ENCODE measurements at places on chromosomes 2 and 18. TPM values are rescaled to one million over a fixed set of nuclear protein-coding genes. Genes with fewer than 3 reads are reported as not detected.

Gene ERFE
- 0.82 TPM for total RNA-seq

Gene PLA2R1
- 1.6 TPM for total RNA-seq

Gene B3GNT7
- 0.82 TPM for total RNA-seq

Gene TAF4B
- total RNA-seq = 2.0 TPM

Gene DGKD
- total RNA-seq = 46.5 TPM

Gene UGT1A10
- total RNA-seq = not detected

Gene RNF125
- total RNA-seq = 2.0 TPM

Gene CRYGD
- 2.4 TPM for total RNA-seq

Gene PTPRM
- total RNA-seq = 102 TPM

Gene TDRD15
- under 0.01 TPM for total RNA-seq

Gene RESP18
- 0.82 TPM for total RNA-seq

Gene STAMBP
- 14.3 TPM for total RNA-seq

Gene LAPTM4A
- total RNA-seq = 92.9 TPM

Gene SCTR
- 0.82 TPM for total RNA-seq

DNA sequence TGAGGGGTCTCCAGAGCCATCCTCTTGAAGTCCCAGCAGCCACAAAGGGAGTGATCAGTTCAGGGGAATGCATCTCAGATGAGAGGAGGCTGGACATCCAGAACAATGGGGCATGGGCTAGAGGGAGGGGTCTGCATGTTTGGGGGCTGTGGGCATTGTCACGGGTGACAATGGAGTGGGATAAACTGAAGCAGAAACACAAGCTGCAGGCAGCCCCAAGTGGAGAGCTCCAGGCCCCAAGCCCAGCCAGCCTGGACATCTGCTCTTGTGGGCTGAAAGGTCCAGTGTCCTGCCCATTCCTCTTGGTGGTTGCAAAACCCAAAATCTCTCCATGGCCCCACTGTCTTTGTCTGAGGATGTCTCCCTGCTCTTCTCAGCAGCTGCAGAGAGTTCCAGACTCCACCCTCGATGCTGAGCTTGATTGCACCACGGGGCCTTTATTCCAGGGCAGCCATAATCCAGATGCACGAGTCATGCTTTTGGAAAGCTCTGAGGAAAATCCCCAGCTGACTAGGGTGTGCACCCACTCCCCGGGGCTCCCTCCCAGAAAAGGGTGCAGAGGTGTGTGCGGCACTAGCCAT lies 149.4 kb downstream of the TNS1 start:
- DNase-seq = peak; percentile 36

DNA sequence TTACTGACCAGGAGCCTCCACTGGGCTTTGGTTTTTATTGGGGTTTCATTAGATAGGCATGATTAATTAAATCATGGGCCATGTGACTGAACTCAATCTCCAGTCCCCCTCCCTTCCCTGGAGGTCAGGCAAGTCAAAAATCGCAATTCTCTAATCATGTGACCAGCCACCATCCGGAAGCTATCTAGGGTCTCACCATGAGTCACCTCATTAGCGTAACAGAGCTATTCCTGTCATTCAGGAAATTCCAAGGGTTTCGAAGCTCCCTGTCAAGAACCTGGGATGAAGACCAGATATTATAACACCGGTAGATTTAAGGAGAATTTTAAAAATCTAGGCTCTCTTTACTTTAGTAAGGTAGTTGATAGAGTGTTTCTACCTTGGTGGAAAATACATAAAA lies 180.3 kb upstream of the TCF4 start:
- no peak for DNase-seq

DNA sequence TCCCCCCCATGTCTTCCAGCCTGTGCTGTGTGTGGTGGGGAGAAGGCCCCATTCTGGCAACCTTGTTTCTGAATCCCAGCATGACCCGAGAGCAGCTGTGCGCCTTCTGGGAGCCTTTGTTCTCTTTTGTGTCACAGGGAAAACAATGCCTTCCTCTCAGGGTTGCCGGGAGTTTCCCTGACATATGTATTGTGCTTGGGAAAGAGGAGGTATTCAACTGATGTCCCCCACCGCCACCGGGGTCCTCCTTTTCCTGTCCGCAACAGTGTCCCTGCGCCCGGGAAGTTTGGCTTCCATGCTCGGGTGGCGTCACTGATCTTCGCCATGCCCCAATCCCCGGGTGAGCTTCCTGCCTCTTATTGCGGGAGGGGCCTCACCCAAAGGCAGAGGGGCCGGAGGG lies 77.5 kb upstream of the ASB18 start:
- peak; percentile 59 for DNase-seq

DNA sequence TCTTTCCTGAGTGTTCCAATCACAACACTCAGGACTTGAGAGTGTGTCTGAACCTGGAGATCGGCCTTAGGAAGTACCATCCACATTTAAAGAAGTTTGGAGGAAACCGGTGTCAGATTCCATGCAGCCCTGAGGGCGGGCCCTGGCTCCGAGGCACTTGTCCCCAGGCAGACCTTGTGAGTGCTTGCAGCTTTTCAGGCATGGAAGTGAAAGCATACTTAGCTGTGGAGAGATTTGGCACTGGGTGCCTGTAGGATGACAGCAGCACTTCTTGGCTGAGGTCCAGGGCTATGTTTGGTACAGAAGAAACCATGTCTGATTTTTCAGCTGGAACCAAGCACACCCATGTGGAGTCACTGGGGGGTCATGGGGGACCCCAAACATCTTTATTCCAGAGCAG lies 230.8 kb downstream of the SEPTIN10 start:
- DNase-seq = peak; percentile 45

DNA sequence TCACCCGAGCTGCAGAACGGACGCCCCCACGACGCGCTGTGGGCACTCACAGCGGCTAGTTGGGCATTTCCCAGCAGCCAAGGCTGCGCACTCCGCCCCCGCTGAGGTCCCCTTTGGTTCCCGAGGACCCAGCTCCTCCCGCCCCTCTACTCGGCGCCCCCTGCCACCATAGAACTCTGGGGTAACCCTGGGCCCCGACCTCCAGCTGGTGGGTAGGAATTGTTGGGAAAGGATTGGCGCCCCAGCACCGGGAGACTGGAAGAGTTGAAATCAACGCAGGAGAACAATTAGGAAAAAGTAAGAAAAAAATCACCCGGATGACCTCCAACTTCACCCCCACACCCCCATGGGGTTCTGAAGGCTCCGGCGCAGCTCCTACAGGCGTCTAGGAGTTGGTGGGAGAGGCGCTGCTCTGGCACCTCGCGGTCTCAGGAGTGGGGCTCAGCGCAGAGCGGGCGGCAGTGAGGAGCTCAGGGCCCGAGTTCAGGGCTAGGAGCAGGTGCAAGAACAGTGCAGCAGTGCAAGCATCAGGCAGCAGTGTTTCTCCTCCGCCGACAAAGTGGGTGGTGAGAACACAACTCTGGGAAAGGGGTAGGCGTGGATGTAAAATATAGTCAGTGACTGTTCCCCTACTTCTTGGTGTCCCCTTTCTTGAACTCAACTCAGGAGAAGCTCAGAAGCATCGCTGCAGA lies 14.0 kb downstream of the POU3F3 start:
- DNase-seq = no peak

DNA sequence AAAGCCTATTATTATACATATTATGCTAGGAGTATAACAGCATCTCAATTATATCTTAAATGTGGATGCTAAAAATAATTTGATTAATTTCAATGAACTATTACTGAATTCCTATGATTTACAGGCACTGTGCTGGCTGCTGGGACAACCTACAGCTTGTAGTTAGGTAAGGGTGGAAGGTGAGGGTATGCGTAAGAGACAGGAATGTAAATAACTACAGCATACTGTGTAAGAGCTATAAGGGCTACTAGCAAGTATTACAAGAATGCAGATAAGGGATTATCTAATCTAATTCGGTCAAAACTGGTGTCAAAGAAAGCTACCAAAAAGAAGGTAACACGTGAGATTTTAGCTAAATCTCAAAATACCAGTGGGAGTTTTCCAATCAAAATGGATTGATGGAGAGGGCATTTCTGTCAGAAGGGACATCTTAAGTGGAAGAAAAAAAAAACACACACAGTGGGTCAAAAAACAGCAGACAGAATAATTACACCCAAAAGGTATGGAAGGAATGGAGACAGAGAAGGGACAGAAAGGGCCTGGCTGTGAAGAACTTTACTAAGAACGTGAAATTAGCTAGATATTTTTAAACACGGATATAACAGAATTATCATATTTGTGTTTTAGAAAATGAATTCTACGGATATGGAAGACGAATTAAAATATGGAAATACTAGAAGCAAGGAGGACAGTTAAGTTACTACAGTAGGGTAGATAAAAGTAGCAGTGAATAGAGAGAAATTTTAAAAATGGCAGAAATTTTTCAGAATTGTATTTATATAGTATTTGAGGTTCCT lies 47.1 kb downstream of the STRN start:
- DNase-seq = no peak

GRCh38 chr2:218033590-218034496 lies 31.0 kb upstream of the TNS1 start:
- no peak for DNase-seq

GRCh38 chr2:138779781-138780445 lies at the start of gene NXPH2:
Gene NXPH2, minus strand, starts transcription at chr2:138780390. Its CDS starts 149 bp downstream, at chr2:138780241.
- DNase-seq = peak; percentile 18

GRCh38 chr2:96225016-96225533 lies 16.4 kb upstream of the STARD7 start:
- DNase-seq = no peak

DNA sequence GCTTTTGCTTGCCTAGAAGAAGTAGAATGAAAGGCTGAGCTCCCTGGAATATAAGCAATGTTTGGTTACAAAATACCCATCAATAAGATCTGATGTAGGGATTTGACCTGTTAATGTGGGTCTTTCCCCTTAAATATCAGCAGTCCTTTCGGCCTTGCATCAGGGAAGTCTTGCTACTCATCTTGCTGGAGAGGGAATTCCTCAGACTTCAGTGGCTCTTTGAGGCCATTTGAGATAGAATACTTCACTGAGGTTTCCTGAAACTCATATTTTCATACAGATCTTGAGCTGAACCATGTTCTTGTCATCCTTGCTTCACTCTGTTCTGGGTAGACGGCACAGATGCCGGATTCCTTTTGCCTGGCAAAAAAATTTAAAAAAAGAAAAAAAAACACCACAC lies 3.9 kb downstream of the TWIST2 start:
- DNase-seq = no peak

DNA sequence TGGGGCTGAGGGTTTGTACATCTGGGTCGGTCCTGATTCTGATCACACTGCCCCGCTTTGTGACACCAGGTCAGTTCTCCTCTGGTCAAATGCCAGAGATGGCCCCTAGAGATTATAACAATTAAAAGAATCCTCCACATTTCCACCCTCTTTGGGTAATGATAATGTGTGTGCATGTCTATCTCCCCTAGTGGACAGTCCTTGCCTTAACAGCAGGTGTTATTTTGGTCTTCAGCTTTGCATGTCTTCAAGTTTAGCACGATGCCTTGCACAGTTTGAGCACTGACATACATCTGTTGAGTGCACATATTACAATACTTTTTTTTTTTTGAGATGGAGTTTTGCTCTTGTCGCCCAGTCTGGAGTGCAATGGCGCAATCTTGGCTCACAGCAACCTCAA lies 25.7 kb upstream of the COX7A2L start:
- no peak for DNase-seq

DNA sequence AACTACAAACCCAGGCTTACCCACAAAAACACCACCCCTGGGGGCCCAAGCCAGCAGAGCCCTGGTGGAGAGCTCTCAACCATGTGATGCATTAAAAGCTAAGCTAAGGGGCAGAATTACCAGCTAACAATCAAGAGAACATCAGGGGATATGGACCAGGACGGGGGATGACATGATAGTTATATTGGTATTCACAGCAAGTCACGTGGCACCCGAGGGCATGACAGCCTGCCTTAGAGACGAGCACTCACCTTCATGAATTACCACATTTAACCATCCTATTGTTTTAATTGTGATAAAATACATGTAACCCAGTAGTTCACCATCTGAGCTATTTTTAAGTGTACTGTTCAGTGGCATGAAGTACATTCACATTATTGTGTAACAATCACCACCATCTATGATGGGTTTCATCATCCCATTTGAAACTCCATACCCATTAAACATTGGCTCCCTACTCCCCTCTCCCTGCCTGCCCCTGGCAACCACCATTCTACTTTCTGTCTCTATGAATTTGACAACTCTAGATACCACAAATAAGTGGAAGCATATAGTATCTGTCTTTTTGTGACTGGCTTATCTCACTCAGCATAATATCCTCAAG lies 245.6 kb downstream of the ANAPC1 start:
- no peak for DNase-seq

DNA sequence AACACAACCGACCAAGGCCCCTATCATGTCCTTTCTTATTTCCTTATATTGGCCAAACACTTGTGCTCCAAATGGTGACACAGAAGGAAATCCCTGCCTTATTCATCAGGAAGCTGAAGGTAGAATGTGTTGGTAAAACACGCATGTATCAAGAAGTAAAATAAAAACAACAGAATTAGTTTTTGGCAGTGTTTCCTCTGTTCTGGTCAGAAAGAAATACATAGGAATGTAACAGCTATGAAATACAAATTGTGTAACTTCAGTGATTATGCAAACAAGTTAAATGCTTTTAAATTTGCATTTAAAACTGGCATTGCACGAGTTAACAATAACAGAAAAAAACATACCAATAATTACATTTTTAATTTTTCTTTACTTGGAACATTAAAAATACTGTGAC lies 19.3 kb downstream of the ST6GAL2 start:
- DNase-seq = no peak

GRCh38 chr2:220531216-220531615 lies 903.8 kb downstream of the SLC4A3 start:
- no peak for DNase-seq

DNA sequence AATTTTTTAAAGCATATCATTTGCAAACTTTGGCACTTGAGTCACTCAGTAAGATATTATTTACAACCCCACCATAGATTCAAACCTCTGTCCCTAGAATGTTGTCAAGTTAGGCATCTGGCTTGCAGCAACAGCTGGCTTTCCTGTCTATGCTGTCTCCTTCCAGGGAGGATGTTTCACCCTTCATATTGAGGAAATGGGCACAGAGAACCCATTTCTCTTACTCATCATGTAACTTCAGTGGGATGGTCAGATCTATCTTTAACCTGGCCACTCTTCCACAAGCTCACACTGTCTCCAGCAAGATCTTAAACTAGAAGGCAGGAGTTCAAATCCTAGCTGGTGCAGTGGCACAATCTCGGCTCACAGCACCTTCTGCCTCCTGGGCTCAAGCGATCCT lies 15.8 kb downstream of the LCT start:
- DNase-seq = no peak

- peak; percentile 80 for DNase-seq
Measured at GRCh38 chr2:72148837-72149555, 1.3 kb upstream of the CYP26B1 start.

DNA sequence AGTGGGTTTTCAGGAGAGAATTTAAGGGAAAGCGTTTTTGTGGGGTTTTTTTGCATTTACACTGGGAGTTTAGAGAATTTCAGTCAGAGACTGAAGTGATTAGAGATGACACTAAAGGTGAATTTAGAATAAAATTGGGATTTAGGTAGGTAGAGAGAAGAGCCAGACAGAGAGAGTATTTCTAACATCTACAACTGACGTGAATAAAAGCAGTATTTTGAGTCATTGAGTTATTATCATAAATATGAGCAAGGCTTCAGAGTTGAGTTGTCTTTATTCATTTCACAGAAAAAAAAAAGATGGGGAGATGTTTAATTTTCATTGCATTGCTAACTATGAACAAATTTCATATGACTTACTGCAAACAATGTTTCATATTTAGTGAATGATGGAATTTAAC lies 202.9 kb downstream of the DPP4 start:
- no peak for DNase-seq
